ENCODE measurements at places on chromosomes 13 and 19. TPM values are rescaled to one million over a fixed set of nuclear protein-coding genes. Genes with fewer than 3 reads are reported as not detected.

The RNF113B gene
- not detected for total RNA-seq

- DNase-seq, result peak; percentile 40
- peaks cover 26% of the 10 kb centered on the region for H3K4me1 ChIP-seq
- no peak overlapping the region for H3K4me3 ChIP-seq
- H3K27me3 ChIP-seq, result no peaks in the 10 kb centered on the region
- no peak overlapping the region for H3K27ac ChIP-seq
Measured at GRCh38 chr19:54452626-54453025, 3.6 kb downstream of the LENG8 start.

The KLK5 gene
- not detected for total RNA-seq

DNA sequence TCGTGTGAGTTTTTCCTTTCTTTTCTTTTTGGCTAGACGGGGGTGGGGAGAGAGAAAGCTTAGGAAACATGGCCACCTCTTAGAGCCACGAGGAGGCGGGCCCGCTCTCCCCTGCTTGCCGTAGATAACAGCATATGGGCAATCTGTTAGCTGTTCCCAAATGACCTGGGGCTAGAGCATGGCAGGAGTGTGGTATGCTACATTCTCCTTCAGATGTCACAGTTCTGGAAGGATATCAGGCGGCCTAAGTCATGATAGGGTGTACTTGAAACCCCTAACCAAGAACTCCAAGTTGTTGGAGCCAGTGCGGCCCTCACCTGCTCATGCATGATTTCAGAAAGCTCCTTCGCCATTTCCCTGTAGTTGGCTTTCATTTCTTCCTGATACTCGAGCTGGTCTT lies 44.3 kb upstream of the SLC15A1 start:
- H3K27ac ChIP-seq, result no peak overlapping the region
- H3K4me3 ChIP-seq, result no peak overlapping the region
- H3K4me1 ChIP-seq, result no peaks in the 10 kb centered on the region
- peaks cover 54% of the 10 kb centered on the region for H3K36me3 ChIP-seq
- DNase-seq, result no peak
- H3K27me3 ChIP-seq, result no peaks in the 10 kb centered on the region

DNA sequence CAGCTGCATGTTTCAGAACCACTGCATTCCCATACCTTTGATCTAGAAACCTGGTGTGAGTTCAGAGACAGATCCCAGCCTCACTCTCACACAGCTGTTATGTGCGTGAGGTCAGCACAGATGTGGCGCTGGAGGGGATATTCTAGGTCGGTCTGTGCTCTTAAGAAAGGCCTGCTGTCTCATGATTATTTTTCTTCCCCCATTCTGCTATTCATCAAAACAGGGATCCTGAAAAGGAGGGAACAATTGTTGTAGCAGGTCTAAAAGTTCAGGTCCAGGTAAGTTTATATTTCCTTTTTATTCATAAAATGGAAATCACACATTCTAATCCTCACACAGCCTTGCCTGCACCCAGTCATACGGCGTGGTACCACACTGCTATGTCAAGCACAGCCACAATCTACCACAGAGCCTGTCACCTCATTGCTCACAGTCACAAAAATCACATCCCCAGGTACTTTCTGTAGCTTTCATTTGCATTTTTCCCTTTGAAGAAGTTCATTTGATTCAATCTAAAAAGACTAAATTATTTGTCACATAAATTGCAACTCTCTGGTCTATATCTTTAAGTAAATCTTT lies 867 bp downstream of the ZNF546 start:
- peak overlapping the region; percentile 60 for H3K4me3 ChIP-seq
- peak overlapping the region; percentile 89 for H3K27ac ChIP-seq
- no peaks in the 10 kb centered on the region for H3K36me3 ChIP-seq
- no peaks in the 10 kb centered on the region for H3K27me3 ChIP-seq
- H3K4me1 ChIP-seq, result peaks cover 9% of the 10 kb centered on the region
- DNase-seq, result no peak

The LRG1 gene
- total RNA-seq, result 9.0 TPM

- DNase-seq, result no peak
- H3K27ac ChIP-seq, result no peak overlapping the region
- no peaks in the 10 kb centered on the region for H3K4me1 ChIP-seq
- no peaks in the 10 kb centered on the region for H3K27me3 ChIP-seq
- H3K36me3 ChIP-seq, result no peaks in the 10 kb centered on the region
Measured at GRCh38 chr13:47289567-47289966, 392.7 kb upstream of the HTR2A start.

The CEACAM5 gene
- 13.6 TPM for total RNA-seq

DNA sequence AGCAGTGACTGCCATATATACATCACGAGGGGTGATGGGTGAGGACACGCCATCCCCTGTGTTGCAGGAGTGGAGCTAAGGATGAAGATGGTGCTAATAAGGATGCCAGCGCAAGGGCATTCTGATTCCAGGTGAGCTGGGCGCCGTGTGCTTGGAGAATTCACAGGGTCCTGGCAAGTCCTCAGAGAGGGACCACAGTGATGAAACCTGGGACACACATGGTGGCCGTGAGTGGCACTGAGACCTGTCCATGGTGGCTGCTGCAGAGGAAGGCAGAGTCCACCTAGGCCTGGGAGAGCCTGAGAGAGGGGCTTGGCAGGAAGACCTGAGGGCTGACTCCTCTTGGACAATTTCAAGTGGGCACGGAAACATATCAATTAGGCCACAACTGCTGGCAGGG lies 65.2 kb downstream of the RFX2 start:
- H3K27ac ChIP-seq, result no peak overlapping the region
- H3K27me3 ChIP-seq, result no peaks in the 10 kb centered on the region
- H3K4me1 ChIP-seq, result peaks cover 5% of the 10 kb centered on the region
- DNase-seq, result no peak
- peaks cover 15% of the 10 kb centered on the region for H3K36me3 ChIP-seq
- H3K4me3 ChIP-seq, result no peak overlapping the region

The EBI3 gene
- 7.4 TPM for total RNA-seq

GRCh38 chr19:30887042-30887441 lies 462.2 kb downstream of the TSHZ3 start:
- no peaks in the 10 kb centered on the region for H3K27me3 ChIP-seq
- H3K27ac ChIP-seq, result no peak overlapping the region
- H3K36me3 ChIP-seq, result no peaks in the 10 kb centered on the region
- no peak overlapping the region for H3K4me3 ChIP-seq
- H3K4me1 ChIP-seq, result no peaks in the 10 kb centered on the region

- no peaks in the 10 kb centered on the region for H3K4me1 ChIP-seq
- no peaks in the 10 kb centered on the region for H3K36me3 ChIP-seq
- H3K27me3 ChIP-seq, result no peaks in the 10 kb centered on the region
- no peak overlapping the region for H3K4me3 ChIP-seq
- H3K27ac ChIP-seq, result no peak overlapping the region
- DNase-seq, result no peak
Measured at GRCh38 chr13:88676016-88676415, 1004.8 kb downstream of the SLITRK5 start.

- H3K27ac ChIP-seq, result no peak overlapping the region
- peaks cover 12% of the 10 kb centered on the region for H3K4me1 ChIP-seq
- DNase-seq, result no peak
- H3K27me3 ChIP-seq, result no peaks in the 10 kb centered on the region
Measured at GRCh38 chr13:110134801-110135200, 172.2 kb downstream of the COL4A1 start.

The SOX21 gene
- total RNA-seq, result 0.13 TPM

- no peaks in the 10 kb centered on the region for H3K27me3 ChIP-seq
- H3K4me1 ChIP-seq, result peaks cover 14% of the 10 kb centered on the region
- no peak overlapping the region for H3K4me3 ChIP-seq
- no peak for DNase-seq
- H3K36me3 ChIP-seq, result no peaks in the 10 kb centered on the region
Measured at GRCh38 chr13:31947105-31947504, 84.5 kb upstream of the FRY start.

DNA sequence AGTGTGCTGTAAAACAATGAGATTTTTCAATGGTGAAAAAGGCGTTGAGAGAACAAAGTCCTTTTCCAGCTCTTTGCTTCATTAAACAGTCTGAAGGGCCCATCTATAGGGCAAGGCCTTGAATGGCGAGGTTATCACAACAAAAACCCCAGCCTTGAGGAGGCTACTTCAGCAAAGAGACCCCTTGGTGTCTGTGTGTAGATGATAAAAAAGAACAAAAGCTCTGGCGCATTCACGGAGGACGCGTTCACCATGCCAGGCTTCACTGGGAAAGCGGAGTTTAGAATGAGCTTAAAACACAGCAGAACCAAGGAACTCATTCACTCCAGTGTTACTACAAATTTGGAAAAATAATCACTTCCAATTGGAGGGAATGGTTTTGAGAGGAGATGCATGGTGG lies 530.0 kb upstream of the ARGLU1 start:
- H3K27ac ChIP-seq, result no peak overlapping the region
- no peak overlapping the region for H3K4me3 ChIP-seq

- H3K27me3 ChIP-seq, result no peaks in the 10 kb centered on the region
- no peaks in the 10 kb centered on the region for H3K36me3 ChIP-seq
- H3K4me3 ChIP-seq, result no peak overlapping the region
- no peak for DNase-seq
- no peak overlapping the region for H3K27ac ChIP-seq
Measured at GRCh38 chr13:105159841-105160240, 1375.6 kb downstream of the EFNB2 start.

The HPN gene
- 50.6 TPM for total RNA-seq

- no peak overlapping the region for H3K4me3 ChIP-seq
- no peaks in the 10 kb centered on the region for H3K36me3 ChIP-seq
- H3K4me1 ChIP-seq, result no peaks in the 10 kb centered on the region
- DNase-seq, result no peak
Measured at GRCh38 chr13:60080850-60081249, 82.9 kb downstream of the DIAPH3 start.

- no peaks in the 10 kb centered on the region for H3K4me1 ChIP-seq
- DNase-seq, result no peak
Measured at GRCh38 chr13:95571941-95572340, 19.4 kb downstream of the CLDN10 start.

GRCh38 chr19:38913958-38914357 lies 2.0 kb upstream of the CCER2 start:
- H3K27me3 ChIP-seq, result no peaks in the 10 kb centered on the region
- H3K4me3 ChIP-seq, result no peak overlapping the region
- H3K4me1 ChIP-seq, result no peaks in the 10 kb centered on the region
- no peak overlapping the region for H3K27ac ChIP-seq
- H3K36me3 ChIP-seq, result peaks cover 1% of the 10 kb centered on the region

DNA sequence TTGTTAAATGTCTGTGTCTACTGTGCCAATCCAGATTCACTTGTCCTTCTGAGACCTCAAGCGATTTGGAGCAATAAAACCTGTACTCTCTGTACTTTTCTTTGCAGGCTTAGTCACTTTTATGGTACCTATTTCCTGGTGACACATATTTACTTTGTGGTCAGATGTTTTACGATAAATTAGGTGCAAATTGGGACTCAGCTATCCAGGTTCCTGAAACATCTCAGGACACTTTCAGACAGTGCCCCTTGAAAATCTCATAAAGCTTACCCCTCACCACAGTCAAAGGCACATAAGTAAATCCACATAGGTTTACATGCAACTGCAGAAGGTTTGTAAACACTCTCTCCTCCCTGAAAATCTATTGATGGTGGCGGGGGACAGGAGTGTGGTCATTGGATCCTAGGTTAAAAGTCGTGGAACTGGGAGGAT lies 438.8 kb downstream of the EFNB2 start:
- H3K4me3 ChIP-seq, result no peak overlapping the region
- H3K4me1 ChIP-seq, result no peaks in the 10 kb centered on the region
- H3K36me3 ChIP-seq, result no peaks in the 10 kb centered on the region
- H3K27ac ChIP-seq, result no peak overlapping the region

The NLRP4 gene
- total RNA-seq, result not detected

The ZNF433 gene
- total RNA-seq, result 6.3 TPM

The MTRF1 gene
- total RNA-seq, result 35.6 TPM

- no peak within 1 kb of the TSS for H3K27ac ChIP-seq
- H3K27me3 ChIP-seq, result no peaks in the 10 kb centered on the region
- DNase-seq, result no peak
- H3K4me3 ChIP-seq, result no peak within 1 kb of the TSS
- no peaks in the 10 kb centered on the region for H3K4me1 ChIP-seq
Measured at GRCh38 chr19:32719611-32720059, at the start of gene TDRD12. TSS of gene TDRD12 (plus strand) at chr19:32719767. CDS start at chr19:32720073, 306 bp downstream.

The SLC25A41 gene
- total RNA-seq, result not detected
